GM12878 (cell line): ENCODE measurements at places on chromosomes 6 and 20. TPM values are rescaled to one million over a fixed set of nuclear protein-coding genes. Genes with fewer than 3 reads are reported as not detected.

The CCM2L gene
- total RNA-seq: not detected in 2 replicates

- no peaks in the 10 kb centered on the region for H3K27me3 ChIP-seq
- no peak overlapping the region for H3K27ac ChIP-seq
- no peaks in the 10 kb centered on the region for H3K36me3 ChIP-seq
- no peaks in the 10 kb centered on the region for H3K4me1 ChIP-seq
- no peak overlapping the region for H3K4me3 ChIP-seq
- no peak for DNase-seq
Observed at GRCh38 chr20:47686545-47686944, 98.7 kb downstream of the SULF2 start.

GRCh38 chr6:129575378-129576118 is 134.4 kb downstream of the ARHGAP18 start:
- no peak overlapping the region for H3K27ac ChIP-seq
- no peak for DNase-seq
- H3K4me1 ChIP-seq: no peaks in the 10 kb centered on the region
- no peaks in the 10 kb centered on the region for H3K27me3 ChIP-seq

- H3K27me3 ChIP-seq: no peaks in the 10 kb centered on the region
- H3K27ac ChIP-seq: no peak overlapping the region
- no peaks in the 10 kb centered on the region for H3K36me3 ChIP-seq
- DNase-seq: no peak
- H3K4me1 ChIP-seq: peaks cover 20% of the 10 kb centered on the region
Observed at GRCh38 chr6:11718463-11718862, 60.1 kb downstream of the ADTRP start.

DNA sequence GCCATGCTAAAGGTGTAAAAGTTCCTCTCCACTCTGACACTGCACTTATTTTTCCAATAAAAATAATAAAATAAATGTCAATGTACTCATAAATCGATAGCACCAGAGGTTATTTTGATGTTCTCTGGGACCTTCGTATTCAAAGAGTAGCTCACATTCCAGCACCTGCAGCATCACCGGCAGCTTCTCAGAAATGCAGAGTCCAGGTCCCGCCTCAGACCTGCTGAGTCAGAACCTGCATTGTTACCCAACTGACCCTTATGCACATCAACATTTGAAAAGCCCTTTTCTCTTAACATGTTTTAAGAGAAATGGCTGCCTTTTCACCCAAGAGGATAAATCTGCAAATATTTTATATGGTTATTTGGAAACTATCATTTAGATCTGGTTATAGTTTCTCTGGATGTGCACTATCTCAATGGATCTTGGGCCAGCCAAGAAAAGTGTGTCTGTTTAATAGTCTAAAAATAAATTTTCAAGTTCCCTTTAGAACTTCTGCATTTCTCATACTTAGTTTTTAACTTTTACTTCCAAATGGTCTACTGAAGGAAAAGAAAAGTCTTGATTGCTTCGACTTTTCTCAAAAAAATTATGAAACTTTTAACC is 216.2 kb upstream of the PRDM1 start:
- DNase-seq: no peak
- H3K27me3 ChIP-seq: peaks cover 2% of the 10 kb centered on the region; the same call in 1 of the 2 replicates
- no peaks in the 10 kb centered on the region for H3K36me3 ChIP-seq
- H3K4me1 ChIP-seq: no peaks in the 10 kb centered on the region
- H3K27ac ChIP-seq: no peak overlapping the region
